Lung microvascular endothelial cell (primary cell): ENCODE measurements at places on chromosomes 4 and X. TPM values are rescaled to one million over a fixed set of nuclear protein-coding genes. Genes with fewer than 3 reads are reported as not detected.

The SPATA4 gene
- not detected in 2 replicates for total RNA-seq

The SPATA18 gene
- 0.79 and 2.2 TPM in 2 replicates for total RNA-seq

The C1GALT1C1 gene
- total RNA-seq = 42.7 and 49.2 TPM in 2 replicates

The GABRG1 gene
- not detected in 2 replicates for total RNA-seq

The SSX4 gene
- total RNA-seq = not detected in 2 replicates

The MAGEB17 gene
- total RNA-seq = not detected in 2 replicates

The SLC10A6 gene
- total RNA-seq = 0.22 and 0.79 TPM in 2 replicates

The F8A3 gene
- total RNA-seq = 0.44 and 0.60 TPM in 2 replicates

The SHROOM4 gene
- total RNA-seq = 22.9 and 27.6 TPM in 2 replicates

The FAM9B gene
- total RNA-seq = not detected in 2 replicates

The ARMCX1 gene
- total RNA-seq = 39.7 and 55.2 TPM in 2 replicates

The USP17L15 gene
- total RNA-seq = not detected in 2 replicates

The ITGB1BP2 gene
- 0.22 and 0.40 TPM in 2 replicates for total RNA-seq

The CHRNA9 gene
- total RNA-seq = not detected in 2 replicates

The IQCM gene
- total RNA-seq = not detected in 2 replicates

The DCAF12L1 gene
- total RNA-seq = under 0.01 TPM in 1 of 2 replicates, not detected in the other

The GAGE12E gene
- total RNA-seq = not detected in 2 replicates

The SPANXN3 gene
- not detected in 2 replicates for total RNA-seq

The POU3F4 gene
- total RNA-seq = not detected in 2 replicates

The CHRDL1 gene
- total RNA-seq = not detected in 2 replicates
